Pons (tissue), 1 donor: ENCODE measurements at places on chromosomes 16 and 17.

- DNase-seq: no peak
Observed at GRCh38 chr17:16980813-16981731, 9.2 kb upstream of the TNFRSF13B start.

- DNase-seq: no peak
Observed at GRCh38 chr17:51706093-51706492, 445.7 kb downstream of the UTP18 start.

DNA sequence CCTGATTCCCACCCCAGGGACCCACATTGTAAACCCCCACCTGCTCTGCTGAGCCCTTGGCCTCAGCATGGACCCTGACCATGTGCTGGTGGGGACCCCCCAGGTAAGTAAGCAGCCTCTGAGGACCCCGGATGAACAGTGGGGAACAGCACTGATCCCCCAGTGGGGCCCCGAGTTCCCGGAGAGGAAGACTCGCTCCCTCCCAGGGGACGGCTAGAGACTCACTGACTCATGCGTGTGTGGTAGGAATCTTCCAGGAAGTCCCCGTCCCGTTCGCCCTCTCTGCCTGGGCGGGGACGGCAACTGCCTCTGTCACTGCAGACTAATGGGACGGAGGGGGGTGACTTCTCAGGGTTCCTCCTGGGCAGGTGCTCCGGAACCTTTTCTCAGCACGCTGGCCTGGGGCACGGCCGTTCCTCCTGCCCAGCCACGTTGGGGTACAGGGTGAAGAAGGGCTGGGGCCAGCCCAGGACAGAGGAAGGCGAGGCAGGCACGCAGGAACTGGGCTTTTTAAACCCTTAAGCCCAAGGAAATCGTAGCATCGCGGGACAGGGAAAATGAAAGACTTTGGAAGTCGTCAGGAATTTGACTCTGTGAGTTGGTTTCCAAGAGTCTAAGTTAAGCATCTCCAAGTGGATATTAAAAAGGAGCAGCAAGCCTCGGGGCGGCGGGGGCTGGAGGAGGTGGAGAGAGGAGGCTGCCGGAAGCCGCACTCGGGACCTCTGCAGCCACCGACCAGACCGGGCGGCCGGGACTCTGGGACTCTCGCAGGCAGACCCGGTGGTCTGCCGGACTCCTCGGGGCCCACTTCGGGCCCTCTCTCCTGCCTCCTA lies 178.7 kb downstream of the SEC14L1 start:
- DNase-seq: no peak

GRCh38 chr17:59825533-59826322 lies 67.0 kb downstream of the TUBD1 start:
- no peak for DNase-seq

DNA sequence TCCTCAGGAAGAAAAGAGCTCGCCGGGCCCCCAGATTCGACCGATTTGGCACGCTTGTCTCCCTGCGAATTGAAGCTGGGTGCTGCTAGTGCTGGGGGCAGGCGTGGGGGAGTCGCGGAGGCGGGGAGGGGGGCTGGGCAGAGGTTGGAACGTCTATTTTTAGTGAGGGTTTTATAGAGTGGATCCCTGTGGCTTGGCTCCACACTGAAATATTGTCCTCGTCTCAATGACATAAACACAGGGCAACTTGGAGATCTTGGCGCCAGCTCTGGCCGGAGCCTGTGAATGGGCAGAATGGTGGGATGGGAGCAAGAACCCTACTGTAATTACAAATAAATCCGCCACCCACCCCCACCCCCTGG lies 15.7 kb upstream of the NOG start:
- no peak for DNase-seq

DNA sequence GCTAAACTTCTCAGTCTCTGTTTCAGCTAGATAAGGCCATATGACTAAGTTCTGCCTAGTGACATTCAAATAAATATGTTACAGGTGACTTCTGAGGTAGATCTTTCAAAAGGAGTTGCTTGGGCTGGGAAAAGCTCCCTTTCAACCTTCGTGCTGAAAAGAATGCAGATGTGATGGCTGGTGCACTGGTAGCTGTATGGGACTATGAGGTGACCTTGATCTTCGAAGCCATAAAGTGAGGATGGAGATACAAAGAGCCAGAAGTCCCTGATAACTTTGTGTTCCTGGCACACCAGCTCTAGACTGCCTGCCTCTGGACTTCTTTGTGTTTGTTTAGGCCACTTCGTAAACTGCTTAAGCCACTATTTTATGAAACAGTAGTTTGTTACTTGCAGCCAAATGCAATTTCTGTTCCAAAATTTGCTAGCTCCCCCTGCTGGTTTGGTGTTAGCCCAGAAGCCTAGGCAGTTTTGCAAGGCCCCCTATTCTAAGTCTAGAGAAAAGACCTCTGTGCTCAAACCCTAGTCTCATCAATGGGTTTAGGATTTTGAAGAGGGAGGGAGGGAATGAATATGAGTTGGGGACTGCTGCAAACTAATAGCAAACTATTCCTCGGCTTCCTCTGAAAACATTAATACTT lies 23.3 kb upstream of the ERCC4 start:
- DNase-seq: no peak

- no peak for DNase-seq
Observed at GRCh38 chr17:61136296-61136695, 263.3 kb upstream of the TBX2 start.

DNA sequence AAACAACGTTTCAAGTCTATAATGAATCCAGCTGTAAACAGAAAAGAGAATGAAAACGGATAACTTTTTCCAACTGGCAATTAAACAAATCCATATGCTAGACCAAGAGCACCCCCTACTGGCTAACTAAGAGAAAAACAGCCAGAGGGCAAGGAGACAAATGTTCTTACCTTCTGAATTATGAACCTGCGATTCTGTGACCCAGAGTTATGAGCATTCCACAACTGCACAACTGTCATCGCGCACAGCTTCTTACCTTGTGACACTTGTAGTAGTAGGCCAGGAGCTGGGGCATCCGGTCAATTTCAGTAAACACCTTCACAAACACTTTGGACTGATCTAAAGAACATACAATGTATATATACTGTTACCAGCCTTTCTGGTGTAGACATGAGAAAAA lies 18.6 kb downstream of the COG7 start:
- DNase-seq: peak; percentile 88

DNA sequence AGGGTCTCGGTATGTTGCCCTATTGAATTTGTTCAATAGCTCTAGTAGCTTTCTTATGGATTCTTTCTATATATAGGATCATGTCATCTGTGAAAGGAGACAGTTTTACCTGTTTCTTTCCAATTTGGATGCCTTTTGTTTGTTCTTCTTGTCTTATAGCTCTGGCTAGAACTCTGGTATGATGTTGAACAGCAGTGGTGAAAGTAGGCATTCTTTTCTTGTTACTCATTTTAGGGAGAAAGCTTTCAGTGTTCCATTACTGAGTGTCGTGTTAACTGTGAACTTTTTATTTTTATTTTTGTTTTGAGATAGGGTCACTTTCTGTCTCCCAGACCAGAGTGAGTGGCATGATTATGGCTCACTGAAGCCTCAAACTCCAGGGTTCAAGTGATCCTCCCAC lies 21.2 kb downstream of the EFCAB5 start:
- no peak for DNase-seq

- DNase-seq: peak; percentile 52
Observed at GRCh38 chr16:28925386-28926228, 569 bp upstream of the RABEP2 start.

- DNase-seq: peak; percentile 62
Observed at GRCh38 chr17:75875182-75875939, 3.0 kb downstream of the TRIM47 start.

- no peak for DNase-seq
Observed at GRCh38 chr16:68834550-68834949, 8.8 kb upstream of the TANGO6 start.

GRCh38 chr16:19842426-19843157 lies 42.1 kb downstream of the GPRC5B start:
- DNase-seq: no peak

DNA sequence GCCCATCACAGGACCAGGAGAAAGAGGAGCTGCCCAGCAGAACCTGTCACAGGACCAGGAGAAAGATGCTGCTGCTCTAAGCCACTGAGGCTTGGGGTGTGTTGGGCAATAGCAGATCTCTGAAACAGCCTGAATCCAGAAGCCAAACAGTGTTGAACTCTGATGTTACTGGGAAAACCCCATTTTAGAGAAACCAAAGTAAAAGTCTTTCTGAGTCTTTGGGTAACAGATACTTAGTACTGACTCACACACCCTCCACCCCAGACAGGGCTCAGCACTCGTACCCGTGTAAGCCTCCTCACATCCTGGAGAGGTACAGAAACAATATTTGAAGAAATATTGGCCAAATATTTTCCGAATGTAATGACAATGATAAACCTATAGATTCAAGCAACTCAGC lies 82.8 kb upstream of the GNG13 start:
- no peak for DNase-seq

- DNase-seq: no peak
Observed at GRCh38 chr16:47416869-47417268, 44.0 kb downstream of the ITFG1 start.

DNA sequence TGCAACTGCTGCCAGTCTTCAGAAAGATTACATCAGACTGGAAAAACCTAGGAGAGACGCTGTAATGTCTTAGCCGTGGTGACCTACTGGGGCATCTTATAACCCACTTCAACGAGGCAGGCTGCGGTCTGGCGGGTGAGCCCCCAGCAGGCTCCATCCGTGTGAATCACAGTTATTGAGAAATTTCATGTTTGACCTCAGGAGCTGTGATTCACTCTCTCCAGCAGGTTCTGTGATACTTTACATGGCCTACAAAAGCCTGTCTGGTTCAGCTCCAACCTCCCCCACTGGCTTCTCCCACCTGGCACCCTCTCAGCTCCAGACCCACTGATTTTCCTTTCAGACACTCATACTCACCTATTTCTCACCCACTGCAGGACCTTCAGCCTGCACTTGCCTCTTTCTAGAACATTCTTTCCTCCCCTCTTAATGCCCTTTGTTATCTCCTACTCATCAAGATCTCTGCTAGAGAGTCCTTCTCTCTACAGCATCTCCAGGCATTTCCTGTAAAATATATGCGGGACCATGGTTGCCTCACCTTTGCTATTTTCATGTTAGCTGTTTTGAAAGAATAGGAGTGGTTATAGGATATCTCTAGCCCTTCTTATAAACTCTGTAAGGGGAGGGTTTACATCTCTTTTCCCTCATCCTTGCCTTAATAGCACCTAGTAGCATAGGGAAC lies 227.9 kb downstream of the MAF start:
- no peak for DNase-seq

- no peak for DNase-seq
Observed at GRCh38 chr16:81450783-81451491, 6.3 kb downstream of the CMIP start.

DNA sequence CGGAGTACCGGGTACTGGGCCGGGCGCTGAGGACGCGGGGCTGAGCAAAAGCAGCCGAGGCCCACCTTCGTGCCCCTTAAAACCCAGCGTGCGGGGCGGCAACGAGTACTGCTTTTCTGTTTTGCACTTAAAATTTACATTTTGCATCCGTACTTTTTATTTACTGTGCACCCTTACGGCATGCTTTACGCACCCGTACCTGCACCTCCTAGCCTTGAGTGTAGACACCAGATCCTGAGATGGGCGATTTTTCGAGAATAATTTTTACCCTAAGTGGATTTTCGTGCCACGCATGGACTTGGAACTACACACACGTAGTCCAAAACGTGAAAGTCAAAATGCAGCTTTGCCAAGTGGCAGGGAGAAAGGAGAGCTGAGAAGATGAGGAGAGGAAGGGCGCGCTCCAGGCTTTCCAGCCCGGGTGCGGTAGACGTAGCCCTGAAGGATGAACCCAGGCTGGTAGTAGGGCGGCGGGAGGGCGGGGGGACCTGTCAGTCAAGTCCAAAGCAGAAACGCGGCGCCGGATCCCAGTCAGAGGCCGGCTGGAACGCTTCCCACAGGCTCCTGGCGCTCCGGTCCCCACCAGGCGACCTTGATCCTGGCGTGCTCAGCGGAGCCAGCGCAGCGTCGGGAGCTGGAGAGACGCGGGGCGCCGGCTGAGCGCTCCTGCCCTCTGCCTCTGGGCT lies 1.2 kb upstream of the CBLN1 start:
- DNase-seq: peak; percentile 12

DNA sequence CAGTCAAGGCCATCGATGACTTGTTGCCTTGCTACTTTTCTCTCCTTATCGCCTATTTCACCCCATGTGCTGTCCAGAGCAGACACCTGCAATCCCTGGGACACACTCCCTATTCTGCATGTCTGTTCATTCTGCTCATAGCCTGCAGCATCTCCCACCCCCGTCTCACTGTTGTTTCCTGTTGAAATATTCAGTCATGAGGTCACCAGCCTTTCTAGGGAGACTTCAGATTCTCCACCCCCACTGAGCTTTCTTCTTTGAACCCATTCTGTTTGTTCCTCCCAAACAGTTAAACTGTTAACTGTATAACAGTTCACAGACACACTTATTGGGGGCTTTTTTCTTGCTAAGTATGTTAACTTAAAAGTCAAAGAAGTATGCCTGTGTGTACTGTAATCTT lies 94.4 kb downstream of the AATF start:
- no peak for DNase-seq

GRCh38 chr16:53549970-53550690 lies 47.1 kb upstream of the AKTIP start:
- peak; percentile 79 for DNase-seq

- no peak for DNase-seq
Observed at GRCh38 chr16:84898447-84898846, 78.7 kb downstream of the CRISPLD2 start.

DNA sequence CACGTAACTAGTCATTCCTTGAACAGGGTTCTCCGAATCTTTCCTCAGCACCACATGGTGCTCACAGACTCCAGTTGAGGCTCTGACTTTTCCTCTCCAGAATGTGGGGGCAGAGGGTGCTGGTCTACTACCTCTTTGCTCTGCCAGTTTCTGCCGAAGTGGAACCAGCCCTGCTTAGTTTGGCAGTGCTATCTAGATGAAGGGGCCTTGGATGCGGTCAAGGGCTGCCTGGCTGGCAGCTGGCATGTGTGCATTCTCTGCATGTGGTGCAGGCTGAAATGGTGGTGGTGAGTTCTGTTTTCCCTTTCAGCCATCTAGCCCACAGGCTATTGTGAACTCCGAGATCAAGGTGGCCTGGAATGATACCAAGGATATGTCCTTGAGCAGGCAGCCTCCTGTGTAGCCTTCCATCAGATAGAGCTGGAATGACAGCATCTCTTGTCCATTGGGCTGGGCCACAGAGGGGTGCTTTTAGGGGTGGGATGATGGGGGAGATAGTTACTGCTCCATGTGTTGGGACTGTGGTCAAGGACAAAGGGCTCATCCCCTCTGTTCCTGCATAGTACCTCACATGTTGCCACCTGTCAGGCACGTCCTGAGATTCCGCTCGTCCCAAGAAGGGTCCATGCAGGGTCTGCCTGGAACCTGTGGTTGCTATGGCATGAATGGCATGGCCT lies 2.0 kb downstream of the DYNLL2 start:
- DNase-seq: no peak

GRCh38 chr16:57748596-57748995 lies 13.0 kb downstream of the KATNB1 start:
- no peak for DNase-seq

GRCh38 chr16:67884684-67885083 lies at the start of gene NRN1L:
Gene NRN1L, plus strand, starts transcription at chr16:67884885. Its CDS starts 19 bp downstream, at chr16:67884904.
- peak; percentile 82 for DNase-seq
